ENCODE measurements at places on chromosomes 11 and 22.

DNA sequence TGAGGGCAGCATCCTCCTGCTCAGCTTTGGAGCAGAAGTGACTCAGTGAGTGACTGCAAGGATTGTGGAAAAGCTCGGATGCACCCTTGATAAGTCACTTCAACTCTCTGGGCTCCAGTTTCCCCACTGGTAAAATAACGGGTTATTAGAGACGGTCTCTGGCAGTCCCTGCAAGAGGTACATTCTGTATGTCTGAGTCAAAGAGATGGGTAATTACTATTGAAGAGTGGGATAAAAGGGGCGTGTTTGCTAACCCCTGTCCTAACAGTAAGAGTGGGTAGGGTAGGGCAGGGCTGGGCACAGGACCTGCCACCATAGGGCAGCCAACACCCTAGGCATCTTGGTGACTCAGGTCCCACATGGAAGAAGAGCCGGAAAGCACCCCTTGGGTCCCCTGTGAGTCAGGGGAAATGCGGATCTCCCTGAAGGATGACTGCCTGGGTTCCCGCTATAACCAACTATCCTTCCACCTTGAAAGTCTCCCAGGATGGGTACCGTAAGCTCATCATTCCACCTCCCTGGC, 7.3 kb upstream of the AHNAK start:
- no peak for DNase-seq

DNA sequence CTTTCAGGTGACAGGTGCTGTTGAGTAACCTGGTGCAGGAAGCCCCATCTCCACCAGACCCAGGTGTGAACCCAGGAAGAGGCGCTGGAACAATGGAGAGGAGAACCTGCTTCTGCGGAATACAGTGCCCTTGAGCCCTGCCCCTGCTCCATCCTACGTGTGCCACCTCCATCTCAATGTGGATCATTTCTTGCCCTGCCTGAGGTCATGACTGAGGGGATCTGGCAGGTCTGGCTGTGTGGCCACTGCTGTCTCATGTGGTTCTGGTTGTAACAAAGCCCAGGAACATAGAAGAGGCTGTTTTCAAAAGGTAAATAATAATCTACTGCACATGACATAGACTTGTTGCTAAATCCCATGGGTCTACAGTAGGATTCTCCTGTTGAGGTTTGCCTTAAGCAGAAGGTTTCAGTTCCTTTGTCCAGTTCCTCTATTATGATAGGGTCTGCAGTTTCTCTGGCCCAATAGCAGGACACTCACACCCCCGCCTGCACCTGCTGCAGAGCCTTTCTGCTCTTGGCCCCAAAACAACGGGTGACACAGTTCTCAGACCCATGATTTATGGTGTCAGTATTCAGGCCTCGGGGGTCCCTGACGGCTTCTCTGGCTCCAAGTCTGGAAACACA, 113.5 kb upstream of the IGLL5 start:
- no peak for DNase-seq

DNA sequence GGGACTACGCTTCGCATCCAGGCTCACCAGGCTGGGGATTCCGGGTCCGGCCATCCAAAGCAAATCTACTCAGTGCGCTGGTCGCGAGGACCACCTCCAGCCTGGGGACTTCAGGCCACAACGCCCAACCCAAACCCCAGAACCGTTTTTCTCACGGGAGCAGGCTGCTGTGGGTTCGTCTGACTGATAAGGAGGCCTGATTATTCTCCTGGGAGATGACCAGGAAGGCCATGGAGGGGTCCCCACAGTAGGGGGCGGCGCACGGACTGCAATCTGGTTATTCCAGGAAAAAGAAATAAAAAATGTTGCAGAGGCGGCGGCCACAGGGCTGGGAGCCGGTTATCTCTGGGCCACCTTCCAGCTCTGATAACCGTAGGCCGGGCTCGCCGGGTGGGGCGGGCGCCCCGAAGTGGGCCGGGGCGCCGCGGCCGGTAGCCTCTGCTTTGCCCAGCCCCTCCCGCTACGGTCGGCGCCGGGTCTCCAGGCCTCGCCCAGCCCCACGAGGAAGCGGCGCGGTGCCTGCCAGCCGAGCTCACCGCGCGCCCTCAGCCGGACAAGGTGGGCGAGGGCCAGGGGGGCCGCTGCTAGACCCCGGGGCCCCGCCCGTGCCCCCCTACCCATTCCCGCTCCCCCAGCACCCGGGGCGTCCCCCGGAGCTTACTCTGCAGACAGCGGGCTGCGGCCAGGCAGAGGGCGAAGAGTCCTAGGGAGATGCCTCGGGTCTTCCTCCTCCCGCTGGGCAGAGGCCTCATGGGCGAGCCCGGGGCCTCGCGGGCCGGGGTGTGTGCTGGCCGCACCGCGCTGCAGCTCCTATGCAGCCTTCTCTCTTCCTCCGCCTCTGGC, 446 bp downstream of the VSTM5 start:
- no peak for DNase-seq

GRCh38 chr22:45880091-45880715, 96.8 kb downstream of the WNT7B start:
- DNase-seq, result no peak

Measured in AML-193 (cell line).